ENCODE measurements at places on chromosomes 16 and 17.

DNA sequence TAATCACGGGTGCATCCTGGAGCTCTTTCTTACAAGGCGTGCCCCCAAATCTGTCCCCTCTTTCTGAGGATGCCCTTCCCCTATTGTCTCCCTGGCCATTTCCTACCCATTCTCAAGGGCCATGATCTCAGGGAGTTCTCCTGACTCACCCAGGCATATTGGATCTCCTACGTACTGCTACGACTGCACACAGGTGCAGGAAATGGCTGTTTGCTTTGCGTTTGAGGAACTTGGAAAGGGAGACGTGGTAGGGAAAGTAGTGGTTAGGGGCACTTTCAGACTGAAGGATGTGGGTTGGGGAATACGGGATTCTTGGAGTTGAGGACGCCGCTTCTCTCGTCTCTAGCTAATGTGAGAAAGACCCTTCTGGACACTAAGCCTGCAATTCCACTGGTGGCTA lies 18.7 kb upstream of the MEOX1 start:
- DNase-seq = no peak

DNA sequence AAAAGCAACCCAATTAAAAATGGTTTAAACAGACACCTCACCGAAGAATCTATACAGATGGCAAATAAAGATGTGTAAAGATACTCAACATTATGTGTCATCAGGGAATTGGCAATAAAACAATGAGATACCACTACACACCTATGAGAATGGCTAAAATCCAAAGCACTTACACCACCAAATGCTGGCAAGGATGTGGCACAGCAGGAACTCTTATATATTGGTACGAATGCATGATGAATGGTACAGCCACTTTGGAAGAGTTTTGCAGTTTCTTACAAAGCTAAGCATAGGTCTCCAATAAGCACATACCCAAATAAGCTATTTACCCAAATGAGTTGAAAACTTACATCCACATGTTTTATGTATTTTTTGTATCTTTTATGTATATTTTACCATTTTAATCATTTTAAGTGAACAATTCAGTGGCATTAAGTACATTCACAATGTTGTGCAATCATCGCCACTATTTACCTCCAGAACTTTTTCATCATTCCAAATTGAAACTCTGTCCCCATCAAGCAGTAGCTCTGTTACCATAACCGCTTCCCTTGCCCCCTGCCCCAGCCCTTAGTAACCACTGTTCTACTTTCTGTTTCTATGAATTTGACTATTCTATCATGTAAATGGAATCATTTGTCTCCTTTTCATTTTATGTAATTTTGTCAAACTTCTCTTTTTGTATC lies 6.7 kb upstream of the ALDH3A2 start:
- DNase-seq = no peak

DNA sequence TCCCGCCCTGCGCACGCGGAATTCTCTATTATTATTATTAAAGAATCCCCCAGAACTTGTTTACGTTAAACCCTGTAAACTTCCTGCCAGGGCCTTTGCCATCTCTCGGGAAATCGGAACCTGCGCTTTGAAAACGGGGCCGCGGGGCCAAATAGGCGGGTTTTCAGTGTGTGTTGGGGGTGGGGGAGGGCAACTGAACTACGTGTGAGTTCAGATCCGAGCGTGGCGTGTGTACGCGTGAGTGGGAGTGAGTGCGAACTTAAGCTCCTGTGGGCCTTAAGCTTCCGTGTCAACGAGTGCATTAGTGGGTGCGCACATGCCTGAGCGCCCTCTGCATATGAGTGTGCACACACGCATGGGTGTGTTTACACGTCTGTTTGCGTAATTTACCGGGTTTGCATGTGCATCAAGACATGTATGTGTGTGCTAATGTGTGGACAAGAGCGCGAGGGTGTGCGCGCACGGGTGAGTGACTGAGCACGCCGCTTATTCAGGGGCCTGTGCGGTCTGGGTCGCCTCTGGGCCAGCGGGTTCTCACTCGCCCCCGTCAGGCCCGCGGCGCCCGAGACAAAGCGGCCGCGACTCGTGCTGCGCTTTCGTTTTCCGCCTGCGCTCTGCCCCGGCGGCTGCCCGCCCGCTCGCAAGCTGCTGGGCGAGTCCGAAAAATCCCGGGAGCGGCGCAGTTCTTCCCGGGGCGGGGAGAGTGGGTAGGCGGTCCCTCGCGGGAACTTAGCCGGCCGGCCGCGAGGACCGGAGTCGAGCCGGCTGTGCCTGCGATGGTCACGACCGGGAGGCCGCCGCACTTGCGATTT lies 1.2 kb upstream of the FOXF1 start:
- no peak for DNase-seq

DNA sequence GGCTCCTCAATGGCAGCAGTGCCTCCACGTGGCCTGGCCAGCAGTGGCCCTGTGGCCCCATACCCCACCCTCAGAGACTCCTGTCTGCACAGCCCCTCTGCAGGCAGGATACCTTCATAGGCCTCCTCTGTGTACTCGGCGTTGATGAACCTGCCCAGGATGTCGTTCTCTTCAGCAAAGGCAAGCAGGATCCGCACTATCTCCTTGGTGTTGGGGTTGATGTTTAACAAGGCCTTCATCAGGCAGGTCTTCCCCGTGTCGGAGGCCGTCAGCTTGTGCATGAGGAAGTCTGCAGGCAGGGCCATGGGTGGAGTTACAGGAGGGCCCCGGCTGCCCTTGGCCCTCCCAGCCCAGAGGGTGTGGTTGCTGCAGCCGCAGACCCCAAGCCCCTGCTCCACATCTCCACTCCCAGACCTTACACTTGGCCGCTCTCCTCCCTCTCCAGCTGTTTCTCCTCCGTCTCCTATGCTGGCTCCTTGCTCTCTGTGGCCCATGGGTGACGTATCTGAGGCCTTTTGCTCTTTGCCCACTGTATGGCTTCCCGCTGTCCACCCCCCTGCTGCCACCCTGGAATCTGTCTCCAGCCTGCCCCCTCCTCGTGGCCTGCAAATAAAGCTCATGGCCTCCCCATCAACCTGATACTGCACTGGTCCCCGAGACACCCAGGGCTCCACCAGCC lies 15.1 kb downstream of the TRPV3 start:
- DNase-seq = no peak

DNA sequence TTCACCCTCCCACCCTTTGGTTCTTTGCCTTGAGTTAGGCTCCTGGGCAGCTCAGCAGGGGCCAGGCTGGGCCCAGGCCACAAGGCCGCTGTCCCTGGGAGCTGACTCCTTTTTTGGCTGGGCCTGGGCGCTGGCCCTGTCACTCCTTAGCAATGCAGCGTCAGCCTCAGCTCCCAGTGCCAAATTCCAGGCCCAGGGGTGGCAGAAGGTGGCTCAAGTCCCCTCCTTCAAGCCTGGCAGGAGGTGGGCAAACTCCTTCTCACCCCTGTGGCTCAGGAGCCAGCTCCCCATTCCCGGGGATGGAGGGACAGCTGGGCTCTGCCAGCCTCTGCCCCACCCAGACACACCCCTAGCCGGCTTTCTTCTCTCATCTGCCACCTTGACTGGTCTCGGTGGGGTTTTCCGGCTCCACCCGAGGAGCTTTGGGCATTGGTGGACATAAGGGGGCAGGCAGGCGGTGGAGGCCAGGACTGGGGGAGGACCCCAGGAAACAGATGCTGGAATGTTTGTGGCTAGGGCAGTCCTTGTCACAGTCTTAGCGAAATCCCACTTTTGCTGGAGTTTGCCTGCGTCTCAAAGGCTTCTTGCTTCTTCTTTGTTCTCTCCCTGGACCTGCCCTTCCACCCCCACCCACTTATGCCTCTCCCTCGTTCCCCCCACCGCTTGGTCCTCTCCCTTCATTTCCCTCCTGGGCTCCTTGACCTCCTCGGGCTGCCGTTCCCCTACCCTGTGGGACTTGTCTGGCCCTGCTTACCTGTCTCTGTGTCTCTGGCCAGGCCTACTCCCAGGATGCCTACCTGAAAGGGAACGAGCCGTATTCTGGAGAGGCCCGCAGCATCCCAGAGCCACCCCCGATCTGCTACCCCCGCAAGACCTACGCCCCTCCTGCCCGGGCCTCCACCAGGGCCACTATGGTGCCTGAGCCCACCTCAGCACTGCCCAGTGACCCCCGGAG lies 37.4 kb downstream of the ARHGAP23 start:
- DNase-seq = peak; percentile 71

- no peak for DNase-seq
Observed at GRCh38 chr17:82258555-82258954, 14.9 kb downstream of the CSNK1D start.

GRCh38 chr16:30567160-30567990 lies 4.1 kb downstream of the ZNF688 start:
- no peak for DNase-seq

- no peak for DNase-seq
Observed at GRCh38 chr16:66717776-66718175, 21.2 kb upstream of the CMTM4 start.

DNA sequence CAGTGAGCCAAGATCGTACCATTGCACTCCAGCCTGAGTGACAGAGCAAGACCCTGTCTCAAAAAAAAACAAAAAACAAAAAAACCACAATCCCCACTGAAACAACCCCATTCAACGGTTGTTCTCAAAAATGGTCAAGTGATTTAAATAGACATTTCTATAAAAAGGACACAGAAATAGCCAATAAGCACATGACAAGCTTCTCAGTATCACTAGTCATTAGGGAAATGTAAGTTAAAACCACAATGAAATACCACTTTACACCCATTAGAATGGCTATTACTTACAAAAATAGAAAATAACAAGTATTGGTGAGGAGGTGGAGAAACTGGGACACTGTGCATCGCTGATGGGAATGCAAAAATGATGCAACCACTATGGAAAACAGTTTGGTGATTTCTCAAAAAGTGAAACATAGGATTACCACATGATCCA lies 26.6 kb upstream of the MYLK3 start:
- no peak for DNase-seq

DNA sequence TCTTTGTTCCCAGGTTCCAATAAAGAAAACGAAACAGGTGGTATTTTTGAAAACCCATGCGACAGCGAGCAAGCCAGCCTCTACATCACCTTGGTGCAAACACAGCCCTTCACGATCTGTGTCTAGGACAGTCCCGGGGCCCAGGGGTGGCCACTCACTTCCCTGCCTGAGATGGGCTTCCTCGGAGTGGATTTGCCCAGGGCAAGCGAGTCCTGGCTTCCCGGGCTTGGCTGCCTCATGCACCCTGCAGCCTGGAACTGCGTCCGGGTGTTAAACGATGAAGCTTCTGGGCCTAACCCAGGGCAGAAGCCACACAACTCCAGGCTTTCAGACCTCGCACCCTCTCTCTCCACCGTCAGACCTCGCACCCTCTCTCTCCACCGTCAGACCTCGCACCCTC lies 66.0 kb downstream of the RPH3AL start:
- no peak for DNase-seq

DNA sequence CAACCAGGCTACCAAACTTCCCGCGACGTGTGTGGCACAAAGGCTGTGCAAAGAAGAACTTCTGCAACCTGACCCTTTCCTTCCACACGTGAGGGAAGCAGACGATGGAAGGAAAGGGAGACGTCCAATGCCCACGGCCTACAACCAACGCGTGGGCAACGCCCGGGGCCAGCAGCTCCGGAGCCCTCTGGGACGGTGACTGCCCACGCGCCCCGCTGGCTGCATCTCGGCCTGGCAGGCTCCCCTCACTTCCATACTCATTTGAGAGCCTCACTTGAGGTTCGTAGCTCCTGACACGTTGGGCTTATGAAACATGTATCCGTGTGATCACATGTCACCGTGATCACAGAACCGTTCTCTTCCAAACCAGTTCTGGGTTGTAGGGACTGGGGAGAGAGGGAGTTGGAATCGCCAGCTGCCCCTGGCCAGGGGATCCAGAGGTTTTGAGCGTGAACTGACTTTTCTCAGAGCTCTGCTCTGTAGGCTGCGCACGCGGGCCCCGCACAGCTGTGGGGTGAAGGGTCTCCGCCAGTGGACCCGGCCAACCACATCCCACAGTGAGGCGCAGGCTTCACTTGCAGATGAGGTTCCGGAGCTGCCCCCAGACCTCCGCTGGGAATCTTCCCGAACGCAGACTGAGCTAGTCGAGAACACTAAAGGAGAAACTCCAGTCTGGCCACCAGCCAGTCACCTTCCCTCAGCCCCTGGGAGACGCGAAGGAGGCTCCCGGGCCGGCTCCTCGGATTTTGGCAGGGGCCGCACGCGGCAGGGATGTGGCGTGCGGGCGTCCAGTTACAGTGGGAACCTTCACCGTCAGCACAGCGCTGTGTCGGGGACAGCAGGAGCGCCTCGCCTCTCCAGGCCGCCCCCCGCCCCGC lies 1.0 kb downstream of the LMF1 start:
- no peak for DNase-seq

- no peak for DNase-seq
Observed at GRCh38 chr17:50837980-50838954, 2.9 kb downstream of the WFIKKN2 start.

- DNase-seq = no peak
Observed at GRCh38 chr17:16980813-16981731, 9.2 kb upstream of the TNFRSF13B start.

DNA sequence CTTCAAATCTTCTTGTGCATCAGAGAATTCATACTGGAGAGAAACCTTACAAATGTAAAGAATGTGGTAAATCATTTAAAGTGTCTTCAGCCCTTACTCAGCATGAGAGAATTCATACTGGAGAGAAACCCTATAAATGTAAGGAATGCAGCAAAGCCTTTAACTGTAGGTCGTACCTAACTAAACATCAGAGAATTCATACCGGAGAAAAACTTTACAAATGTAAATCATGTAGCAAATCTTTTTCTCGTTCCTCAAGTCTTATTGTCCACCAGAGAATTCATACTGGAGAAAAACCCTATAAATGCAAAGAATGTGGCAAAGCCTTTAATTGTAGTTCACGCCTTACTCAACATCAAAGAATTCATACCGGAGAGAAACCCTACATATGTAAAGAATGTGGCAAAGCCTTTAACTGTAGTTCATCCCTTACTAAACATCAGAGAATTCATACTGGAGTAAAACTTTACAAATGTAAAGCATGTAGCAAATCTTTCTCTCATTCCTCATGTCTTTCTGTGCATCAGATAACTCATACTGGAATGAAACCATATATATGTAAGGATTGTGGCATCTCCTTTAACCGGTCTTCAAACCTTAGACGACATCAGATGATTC lies 118.5 kb upstream of the ZNF267 start:
- DNase-seq = no peak

DNA sequence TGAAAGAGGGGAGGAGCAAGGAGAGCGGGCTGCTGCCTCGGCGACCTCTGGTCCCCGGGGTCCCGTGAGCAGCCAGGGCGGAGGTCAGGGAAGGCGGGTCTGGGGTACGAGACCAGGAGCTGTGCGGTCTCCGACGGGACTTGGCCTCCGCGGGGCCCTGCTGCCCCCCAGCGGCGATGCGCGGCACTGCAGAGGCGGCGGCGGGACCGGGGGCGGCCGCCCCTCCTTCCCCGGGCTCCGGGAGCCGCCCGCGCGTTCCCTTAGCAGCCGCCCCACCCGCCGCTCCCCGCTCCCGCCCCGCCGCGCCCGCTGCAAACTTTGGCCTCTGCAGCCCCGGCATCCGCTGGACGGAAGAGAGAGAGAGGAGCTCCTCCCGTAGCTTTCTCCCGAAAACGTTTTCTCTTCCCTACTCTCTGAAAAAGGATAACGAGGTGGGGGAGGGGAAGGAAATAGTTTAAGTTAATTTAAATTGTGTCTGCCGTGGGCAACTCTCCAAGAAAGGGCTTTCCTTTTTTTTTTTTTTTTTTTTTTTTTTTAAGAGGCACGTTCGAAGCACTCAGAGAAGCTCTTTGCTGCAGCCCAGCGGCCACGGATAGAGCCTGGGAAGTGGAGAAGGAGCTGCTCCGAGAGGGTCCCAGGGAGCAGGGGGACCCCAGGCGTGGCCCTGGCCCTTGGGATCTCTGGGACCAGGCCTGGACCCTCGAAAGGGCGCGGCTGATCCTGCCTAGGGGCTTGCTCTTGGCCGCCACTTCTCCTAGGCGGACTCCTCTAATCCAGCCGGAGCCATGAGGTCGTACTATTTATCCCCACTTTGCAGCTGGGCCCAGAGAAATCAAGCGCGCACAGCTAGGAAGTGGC lies 43.2 kb downstream of the C16orf82 start:
- peak; percentile 35 for DNase-seq

- DNase-seq = no peak
Observed at GRCh38 chr16:22306788-22307187, 9.6 kb downstream of the POLR3E start.

All from GM04504 (cell line).